ENCODE measurements at places on chromosomes 13 and 19.

DNA sequence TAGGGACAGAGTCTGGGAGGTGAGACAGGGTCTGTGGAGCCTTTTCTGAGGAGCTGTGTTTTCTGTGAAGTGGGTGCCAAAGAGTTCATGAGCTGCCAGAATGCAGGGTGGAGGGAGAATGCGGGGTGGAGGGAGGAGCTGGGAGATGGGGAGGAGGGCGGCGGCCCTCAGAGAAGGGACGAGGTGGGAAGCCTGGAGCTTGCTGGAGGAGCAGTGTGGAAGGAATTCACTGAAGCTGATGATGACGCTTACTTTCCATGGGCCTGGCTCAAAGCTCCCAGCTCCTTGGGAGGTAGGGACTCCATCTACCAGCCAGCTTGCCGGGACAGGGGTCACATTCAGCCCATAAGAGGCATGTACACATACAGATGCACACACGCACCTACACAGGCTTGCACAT lies 62.5 kb downstream of the MCF2L start:
- no peak for DNase-seq

GRCh38 chr19:54136086-54136863 lies 1.3 kb upstream of the CNOT3 start:
- no peak for DNase-seq

- no peak for DNase-seq
Measured at GRCh38 chr19:35637165-35637564, 4.4 kb upstream of the ETV2 start.

DNA sequence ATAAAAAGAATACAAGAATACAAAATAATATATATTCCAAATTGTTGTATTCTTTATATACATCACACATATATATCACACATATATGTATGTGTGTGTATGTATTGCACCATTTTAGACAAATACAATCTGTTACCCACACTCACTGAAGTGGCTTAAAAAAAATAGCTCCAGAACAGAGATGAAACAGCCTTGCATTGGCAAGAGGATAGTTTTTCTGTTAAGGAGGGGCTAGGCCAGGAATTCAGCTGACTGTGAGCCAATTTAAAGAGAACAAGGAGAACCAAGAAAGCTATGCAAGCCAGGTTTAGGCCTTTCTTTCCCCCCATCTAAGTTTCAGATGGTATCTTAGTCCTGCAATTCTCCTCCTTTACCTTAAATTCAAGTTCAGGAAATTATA lies 257.5 kb downstream of the MZT1 start:
- DNase-seq, result no peak

GRCh38 chr19:30877661-30878113 lies 471.5 kb downstream of the TSHZ3 start:
- no peak for DNase-seq

DNA sequence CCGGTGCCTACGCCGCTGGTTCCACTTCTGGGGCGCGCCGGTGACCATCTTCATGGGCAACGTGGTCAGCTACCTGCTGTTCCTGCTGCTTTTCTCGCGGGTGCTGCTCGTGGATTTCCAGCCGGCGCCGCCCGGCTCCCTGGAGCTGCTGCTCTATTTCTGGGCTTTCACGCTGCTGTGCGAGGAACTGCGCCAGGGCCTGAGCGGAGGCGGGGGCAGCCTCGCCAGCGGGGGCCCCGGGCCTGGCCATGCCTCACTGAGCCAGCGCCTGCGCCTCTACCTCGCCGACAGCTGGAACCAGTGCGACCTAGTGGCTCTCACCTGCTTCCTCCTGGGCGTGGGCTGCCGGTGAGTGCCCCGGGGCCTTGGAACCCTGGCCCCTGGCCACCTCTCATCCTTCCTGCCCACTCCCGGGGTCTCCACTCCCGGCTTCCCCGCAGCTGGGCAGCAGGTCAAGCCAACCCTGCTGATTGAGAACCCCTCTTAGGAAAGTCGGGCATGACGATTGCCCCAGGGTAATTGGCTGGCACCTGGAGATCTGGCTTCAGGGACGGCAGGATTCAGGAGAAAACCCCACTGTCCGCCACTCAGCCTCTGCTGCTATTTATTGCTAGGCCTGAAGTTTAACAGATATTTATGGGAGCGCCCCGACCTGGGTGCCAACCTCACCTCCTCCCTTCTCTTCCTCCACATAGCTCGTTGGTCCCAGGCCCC lies 39.1 kb downstream of the TRPM4 start:
- no peak for DNase-seq

- no peak for DNase-seq
Measured at GRCh38 chr13:102944821-102945220, 99.0 kb downstream of the ERCC5 start.

- DNase-seq, result no peak
Measured at GRCh38 chr13:107977071-107977574, 238.2 kb downstream of the LIG4 start.

DNA sequence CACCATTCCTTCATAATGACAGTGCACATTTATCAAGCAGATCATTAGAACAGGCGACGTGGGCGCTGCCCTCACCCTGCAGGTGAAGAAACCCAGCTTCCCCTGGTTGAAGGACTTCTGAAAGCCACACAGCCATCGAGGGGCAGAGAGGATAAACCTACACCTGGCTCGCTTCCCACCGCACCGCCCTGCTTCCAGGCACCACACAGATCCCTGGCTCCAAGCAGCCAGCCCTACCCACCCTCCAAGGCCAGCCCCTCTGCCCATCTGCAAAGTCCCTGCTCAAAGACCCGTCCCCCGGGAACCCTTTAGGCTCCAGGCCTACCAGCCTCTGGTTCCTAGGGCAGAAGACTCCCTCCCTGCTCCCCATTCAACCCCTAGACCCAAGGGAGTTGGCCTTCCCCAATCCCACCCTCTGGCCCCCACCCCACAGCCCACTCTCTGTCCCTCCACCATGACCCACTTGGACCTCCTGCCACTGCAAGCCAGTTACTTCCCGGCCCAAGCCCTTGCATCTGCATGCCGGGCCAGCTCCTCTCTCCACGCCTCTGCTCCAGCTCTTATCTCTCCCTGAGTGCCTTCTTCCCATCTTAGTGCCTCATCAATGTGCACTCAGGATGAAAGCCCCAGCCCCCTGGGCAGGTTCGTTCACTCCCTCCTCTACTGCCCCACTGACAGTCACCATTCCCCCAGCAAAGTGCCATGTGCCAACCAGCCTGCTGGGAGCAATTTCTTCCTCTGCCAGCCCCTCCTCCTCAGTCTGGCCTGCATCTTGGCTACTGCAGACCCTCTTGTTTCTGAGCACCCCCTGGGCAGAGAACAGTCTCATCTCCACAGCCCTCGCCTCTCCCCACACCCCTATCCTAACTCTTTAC lies 28.0 kb downstream of the PEPD start:
- no peak for DNase-seq

DNA sequence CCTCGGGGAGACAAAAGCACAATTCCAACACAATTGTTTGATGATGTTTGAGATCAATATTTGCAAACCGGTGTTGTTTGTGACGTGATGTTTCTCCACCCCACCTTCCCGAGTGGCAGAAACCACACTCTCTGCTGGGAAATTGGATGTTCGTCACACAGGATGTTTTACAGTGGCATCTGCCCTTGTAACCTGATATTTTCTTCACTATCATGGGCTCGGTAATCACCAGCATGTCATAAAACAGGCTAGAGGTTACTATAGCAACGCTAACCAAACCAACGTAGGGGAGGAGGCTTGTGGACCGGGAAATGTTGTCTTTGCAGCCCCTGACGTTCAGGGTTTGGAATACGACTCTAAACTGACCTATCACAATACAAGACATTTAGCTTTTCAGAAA lies 454.5 kb downstream of the IRS2 start:
- DNase-seq, result no peak

DNA sequence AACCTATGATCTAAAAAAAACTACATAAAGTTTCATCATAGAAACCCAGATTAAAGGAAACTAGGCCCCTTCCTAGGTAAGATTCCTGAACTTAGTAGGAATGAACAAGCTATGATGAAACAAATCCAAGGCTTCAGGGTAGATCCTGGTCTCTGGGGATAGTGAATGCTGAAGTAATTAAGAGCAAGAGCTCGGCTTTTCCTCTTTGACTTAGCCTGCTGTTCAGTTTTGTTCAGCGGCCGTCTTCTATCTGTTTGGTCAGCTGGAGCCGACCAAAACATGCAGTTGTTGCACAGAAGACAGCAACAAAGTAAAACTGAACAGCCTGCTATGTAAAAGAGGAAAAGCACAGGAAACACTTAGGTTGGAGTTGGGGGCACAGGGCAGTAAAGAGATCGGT lies 44.1 kb upstream of the RFXAP start:
- DNase-seq, result no peak

GRCh38 chr19:40638327-40638726 lies 37.2 kb downstream of the LTBP4 start:
- no peak for DNase-seq

DNA sequence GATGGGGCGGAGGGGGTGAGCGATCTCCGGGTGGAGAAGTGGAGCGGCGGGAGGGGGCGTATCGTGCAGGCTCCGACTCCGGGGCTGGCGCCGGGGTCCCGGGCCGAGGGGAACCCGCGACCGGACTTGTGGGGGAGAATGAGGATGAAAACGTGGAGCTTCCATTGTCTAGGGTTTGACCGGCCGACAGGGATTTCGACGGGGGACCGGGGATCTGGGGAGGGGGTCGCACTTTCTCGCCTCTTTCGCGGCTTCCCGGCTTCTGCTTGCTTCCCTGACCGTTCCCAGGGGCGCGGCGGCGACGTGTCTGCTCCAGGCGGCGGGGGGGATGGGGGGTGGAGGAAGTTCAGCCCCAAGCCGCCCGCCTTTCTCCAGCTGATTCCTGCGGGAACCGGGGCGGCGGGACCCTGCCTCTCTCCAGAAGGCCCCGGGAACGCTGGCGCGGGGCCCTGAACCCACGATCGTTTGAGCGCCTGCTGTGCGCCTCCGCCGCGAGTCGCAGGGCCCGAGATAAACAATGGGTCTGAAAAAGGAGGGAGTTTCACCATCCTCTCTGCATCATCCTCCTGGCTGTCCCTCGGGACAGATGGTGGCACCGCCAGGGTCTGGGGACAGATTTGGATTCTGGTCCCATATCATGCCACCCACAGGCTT lies 790 bp downstream of the TPM4 start:
- no peak for DNase-seq

DNA sequence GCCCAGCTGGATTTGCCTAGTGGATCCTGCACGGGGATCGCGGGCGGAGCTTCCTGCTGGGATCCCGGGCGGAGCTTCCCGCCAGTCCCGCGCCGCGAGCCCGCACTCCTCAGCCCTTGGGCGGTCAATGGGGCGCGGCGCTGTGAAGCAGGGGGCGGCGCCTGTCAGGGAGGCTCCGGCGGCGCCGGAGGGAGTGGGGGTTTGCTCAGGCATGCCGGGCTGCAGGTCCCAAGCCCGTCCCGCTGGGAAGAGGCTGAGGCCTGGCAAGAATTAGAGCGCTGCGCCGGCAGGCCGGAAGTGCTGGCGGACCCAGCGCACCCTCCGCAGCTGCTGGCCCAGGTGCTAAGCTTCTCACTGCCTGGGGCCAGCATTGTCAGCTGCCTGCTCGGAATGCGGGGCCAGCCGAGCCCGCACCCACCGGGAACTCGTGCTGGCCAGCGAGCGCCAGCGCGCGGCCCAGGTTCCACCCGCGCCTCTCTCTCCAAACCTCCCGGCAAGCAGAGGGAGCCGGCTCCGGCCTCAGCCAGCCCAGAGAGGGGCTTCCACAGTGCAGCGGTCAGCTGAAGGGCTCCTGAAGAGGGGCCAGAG lies 119.6 kb downstream of the PRR20E start:
- no peak for DNase-seq

- DNase-seq, result no peak
Measured at GRCh38 chr19:1017115-1017905, 3.6 kb downstream of the TMEM259 start.

DNA sequence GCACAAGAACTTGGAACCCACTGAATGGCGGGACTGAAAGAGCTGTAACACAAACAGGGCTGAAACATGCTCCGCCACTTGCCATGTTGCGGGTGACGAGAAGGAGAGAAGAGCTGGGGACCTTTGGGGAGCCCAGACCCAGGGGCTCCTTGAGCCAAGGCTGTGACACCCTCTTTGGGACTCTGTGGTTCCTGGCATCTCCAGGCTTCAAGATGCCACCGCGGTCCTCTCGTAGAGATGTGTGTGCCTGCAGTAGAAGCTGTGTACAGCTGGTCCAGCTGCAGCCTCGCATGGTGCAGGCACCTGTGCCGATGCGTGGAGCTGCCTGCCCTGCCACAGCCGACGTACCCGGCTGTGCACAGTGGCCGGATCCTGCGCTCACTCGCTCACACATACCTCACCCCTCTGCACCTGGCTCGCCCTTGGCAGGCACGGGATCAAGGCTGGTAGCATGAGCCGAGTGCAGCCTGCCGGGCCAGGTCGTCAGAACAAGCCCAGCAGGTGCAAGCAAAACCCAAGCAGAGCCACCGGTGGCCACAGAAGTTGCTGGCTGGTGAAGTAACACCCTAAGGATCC lies 1385.8 kb downstream of the PCDH9 start:
- DNase-seq, result no peak

DNA sequence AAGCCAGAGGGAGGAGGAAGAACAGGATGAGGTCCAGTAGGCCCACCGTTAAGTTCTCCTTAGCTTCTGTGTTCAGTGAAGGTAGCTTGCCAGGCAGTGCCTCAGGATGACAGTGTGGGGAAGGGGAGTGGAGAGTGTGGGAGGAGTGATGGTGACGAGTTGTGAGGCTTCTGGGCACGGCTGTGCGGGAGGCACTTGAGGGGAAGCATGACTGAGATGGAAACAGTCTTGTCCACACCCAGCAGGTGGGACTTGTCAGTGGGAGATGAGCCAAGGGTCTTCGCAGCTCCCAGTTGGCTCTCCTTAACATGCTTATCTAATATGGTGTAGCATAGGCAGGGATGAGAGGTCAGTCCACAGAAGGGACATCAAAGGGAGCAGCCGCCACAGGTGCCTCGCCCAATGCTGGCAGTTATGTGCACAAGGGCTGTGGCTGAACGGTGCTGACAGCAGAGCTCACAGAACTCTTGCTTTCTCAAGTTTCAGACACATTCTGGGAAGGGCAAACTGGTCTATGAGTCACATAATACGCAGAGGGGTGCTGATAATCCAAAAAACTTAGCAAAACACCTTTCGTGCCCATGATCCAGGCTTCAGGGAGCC lies 47.5 kb downstream of the OXGR1 start:
- no peak for DNase-seq

GRCh38 chr13:49206641-49207040 lies 13.5 kb upstream of the MLNR start:
- no peak for DNase-seq

GRCh38 chr13:75798353-75799255 lies 162.5 kb downstream of the LMO7 start:
- no peak for DNase-seq

DNA sequence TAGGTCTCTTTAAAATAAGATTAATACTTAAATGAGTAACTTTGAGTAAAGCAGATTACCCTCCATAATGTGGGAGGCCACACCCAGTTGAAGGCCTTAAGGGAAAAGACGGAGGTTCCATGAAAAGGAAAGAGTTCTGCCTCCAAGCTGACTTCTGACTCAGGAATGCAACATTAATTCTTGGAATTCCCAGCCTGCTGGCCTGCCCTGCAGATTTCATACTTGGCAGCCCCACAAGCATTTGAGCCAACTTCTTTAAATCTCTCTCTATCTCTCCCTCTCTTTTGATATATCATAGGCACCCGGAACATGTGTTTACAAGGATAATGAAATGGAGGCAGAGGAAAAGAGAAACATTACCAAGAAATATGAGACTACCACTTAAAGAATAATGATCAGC lies 902.3 kb upstream of the MIR17HG start:
- no peak for DNase-seq

GRCh38 chr13:102591988-102592781 lies 4.6 kb upstream of the TPP2 start:
- DNase-seq, result peak; percentile 49

Measured in stimulated activated CD8-positive, alpha-beta memory T cell treated with anti-CD3 and anti-CD28 coated beads, Interleukin-15, amount 100 ng/mL, for 24 hours (primary cell).